ENCODE measurements at places on chromosomes 3 and 15. TPM values are rescaled to one million over a fixed set of nuclear protein-coding genes. Genes with fewer than 3 reads are reported as not detected.

- no peaks in the 10 kb centered on the region for H3K36me3 ChIP-seq
- no peak overlapping the region for H3K27ac ChIP-seq
- no peaks in the 10 kb centered on the region for H3K27me3 ChIP-seq
- no peak overlapping the region for H3K4me3 ChIP-seq
- no peaks in the 10 kb centered on the region for H3K4me1 ChIP-seq
Measured at GRCh38 chr3:55795746-55796145, 308.6 kb upstream of the WNT5A start.

GRCh38 chr3:13629644-13630043 lies 80.7 kb downstream of the FBLN2 start:
- H3K4me3 ChIP-seq = no peak overlapping the region
- peaks cover 5% of the 10 kb centered on the region for H3K27me3 ChIP-seq
- no peak for DNase-seq
- H3K27ac ChIP-seq = no peak overlapping the region
- H3K4me1 ChIP-seq = no peaks in the 10 kb centered on the region
- H3K36me3 ChIP-seq = no peaks in the 10 kb centered on the region

DNA sequence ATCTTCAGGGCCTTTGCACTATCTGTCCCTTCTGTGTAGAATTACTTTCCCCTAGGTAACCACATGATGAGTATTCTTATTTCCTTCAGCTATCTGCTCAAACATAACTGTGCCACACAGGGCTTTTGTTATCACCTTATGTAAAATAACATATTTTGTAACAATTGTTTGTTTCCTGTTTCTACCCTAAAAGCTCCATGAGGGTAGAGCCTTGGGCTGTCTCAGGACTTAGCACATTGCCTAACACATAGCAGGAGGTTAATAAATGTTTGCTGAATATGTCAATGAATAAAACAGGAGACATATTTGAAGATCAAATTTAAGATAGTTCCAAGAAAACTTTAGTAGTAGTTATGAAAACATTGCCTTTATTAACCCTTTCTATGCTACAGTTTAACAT lies 14.7 kb downstream of the VGLL3 start:
- no peaks in the 10 kb centered on the region for H3K4me1 ChIP-seq
- H3K27me3 ChIP-seq = no peaks in the 10 kb centered on the region
- no peaks in the 10 kb centered on the region for H3K36me3 ChIP-seq
- no peak overlapping the region for H3K27ac ChIP-seq
- no peak overlapping the region for H3K4me3 ChIP-seq

DNA sequence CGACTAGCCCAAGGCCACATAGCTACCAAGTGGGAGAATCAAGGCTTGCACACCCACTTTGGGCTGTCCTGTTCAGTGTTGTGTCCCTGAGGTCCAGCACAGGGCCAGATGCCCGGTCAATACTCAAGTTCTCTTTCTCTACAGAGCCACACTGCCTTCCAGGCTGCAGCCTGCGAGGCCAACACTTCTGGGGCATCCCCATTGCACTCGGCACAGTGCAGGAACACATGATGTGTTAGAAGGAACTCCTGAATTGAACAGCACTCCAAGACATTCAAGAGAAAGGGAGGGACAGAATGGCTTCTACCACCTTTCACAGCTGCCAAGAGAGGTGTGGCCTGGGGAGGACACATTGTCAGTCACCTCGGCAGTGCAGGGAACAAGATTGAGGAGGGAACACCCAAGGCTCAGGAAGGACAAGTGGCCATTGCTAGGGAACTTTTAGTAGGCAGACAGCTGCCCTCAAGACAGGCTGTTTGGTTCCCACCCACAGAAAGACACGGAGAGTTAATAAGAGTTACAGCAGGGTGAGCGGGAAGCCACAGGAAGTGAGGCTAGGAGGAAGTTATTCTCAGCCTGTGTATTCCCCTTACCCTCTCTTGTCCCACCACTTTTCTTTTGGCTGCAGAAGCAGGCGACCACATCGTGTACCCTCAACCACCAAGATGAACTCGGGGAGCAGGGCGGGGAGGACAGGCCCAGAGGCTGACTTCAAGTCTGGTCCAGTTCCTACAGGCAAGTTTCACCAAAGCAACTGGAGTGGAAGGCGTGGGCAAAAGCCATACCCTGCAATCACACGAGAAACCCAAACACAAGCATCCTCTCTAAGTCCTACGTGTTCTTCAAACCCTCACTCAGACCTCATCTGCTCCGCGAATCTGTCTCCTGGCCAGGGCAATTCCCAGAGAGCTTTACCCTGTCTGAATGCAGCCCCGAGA lies 69.4 kb downstream of the SRGAP3 start:
- H3K4me3 ChIP-seq = no peak overlapping the region
- H3K27me3 ChIP-seq = no peaks in the 10 kb centered on the region
- H3K36me3 ChIP-seq = no peaks in the 10 kb centered on the region
- H3K4me1 ChIP-seq = no peaks in the 10 kb centered on the region
- H3K27ac ChIP-seq = no peak overlapping the region
- no peak for DNase-seq

- H3K27ac ChIP-seq = no peak overlapping the region
- H3K27me3 ChIP-seq = no peaks in the 10 kb centered on the region
- no peak overlapping the region for H3K4me3 ChIP-seq
- DNase-seq = no peak
Measured at GRCh38 chr3:79661896-79662295, 105.9 kb downstream of the ROBO1 start.

DNA sequence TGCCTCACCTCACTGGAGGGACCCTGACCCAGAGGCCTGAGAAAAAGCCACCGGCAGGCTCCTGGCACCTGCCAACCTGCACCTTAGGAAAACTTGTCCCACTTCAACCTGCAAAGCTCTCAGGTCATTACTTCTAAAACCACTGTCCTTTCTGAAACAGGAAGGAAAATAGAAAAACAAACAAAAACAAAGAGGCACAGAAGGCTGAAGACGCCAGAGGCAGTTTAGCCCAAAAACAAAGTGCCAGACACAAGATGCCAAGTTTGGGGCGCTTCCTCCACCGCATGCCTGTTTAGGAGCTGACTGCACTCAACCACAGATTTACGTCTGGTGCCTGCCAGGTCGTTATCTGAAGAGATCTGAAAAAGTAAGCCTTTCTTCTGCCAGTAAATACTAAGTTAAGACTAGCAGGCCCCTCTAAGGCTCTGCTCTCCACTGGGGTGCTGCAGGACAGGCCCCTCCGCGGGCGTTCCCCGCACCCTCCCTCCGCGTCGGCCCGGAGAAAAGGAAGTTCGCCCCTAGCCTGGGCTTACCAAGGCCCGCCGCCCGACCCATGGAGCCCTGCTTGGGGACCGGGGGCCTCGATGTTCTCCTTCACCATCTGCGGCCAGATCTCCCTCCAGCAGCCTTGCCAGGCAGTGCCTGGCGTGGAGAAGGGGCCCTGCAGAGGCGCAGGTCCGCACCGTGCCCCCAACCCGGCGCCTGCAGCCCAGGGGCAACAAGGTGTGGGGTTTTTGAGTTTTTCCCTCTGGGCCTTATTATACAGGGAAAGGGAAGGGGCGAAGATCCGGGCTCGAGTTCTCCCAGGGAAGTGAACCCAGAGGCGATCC lies 1.3 kb downstream of the GOLGA8A start:
- DNase-seq = no peak
- peaks cover 6% of the 10 kb centered on the region for H3K4me1 ChIP-seq
- no peaks in the 10 kb centered on the region for H3K27me3 ChIP-seq
- H3K4me3 ChIP-seq = no peak overlapping the region
- H3K27ac ChIP-seq = no peak overlapping the region

GRCh38 chr3:146403792-146404191 lies 65.6 kb downstream of the PLSCR2 start:
- H3K4me3 ChIP-seq = no peak overlapping the region
- H3K27ac ChIP-seq = no peak overlapping the region
- no peaks in the 10 kb centered on the region for H3K4me1 ChIP-seq
- no peak for DNase-seq
- H3K27me3 ChIP-seq = no peaks in the 10 kb centered on the region

GRCh38 chr3:124202754-124203153 lies 210.8 kb upstream of the ROPN1 start:
- H3K27ac ChIP-seq = no peak overlapping the region
- H3K36me3 ChIP-seq = no peaks in the 10 kb centered on the region
- no peaks in the 10 kb centered on the region for H3K4me1 ChIP-seq
- no peaks in the 10 kb centered on the region for H3K27me3 ChIP-seq

GRCh38 chr3:171984883-171985282 lies 54.5 kb upstream of the FNDC3B start:
- H3K36me3 ChIP-seq = no peaks in the 10 kb centered on the region
- H3K27ac ChIP-seq = no peak overlapping the region
- H3K4me3 ChIP-seq = no peak overlapping the region
- no peak for DNase-seq

GRCh38 chr3:189718215-189718614 lies 87.0 kb downstream of the TP63 start:
- no peaks in the 10 kb centered on the region for H3K36me3 ChIP-seq
- no peak for DNase-seq
- no peaks in the 10 kb centered on the region for H3K27me3 ChIP-seq

The PCSK6 gene
- 398 TPM for total RNA-seq

The HCN4 gene
- total RNA-seq = not detected

The CAMK1 gene
- total RNA-seq = 17.3 TPM

Measured in liver (tissue), 10 donors.